Stimulated activated effector memory CD8-positive, alpha-beta T cell treated with anti-CD3 and anti-CD28 coated beads, Interleukin-12 subunit alpha, Interleukin-12 subunit beta, amount 100 ng/mL, for 72 hours (primary cell): ENCODE measurements at places on chromosomes 4 and X.

DNA sequence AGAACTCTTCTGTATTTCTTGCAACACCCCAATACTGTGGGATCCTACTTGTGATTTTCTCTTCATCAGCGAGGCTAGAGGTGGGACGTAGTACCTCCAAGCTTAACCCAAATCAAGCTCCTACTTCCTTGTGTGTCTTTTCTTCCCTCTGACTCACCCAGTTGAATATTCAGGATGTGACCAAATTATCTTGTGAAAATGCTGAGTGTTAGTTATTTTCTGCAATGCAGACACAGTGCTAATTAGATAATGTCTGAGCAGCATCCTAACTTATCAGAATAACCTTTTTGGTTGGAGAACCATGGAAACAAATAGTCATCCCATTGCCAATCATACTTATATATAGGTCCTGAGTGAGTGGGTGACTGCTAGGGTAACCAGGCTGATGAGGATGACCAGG is 2.4 kb downstream of the MEPE start:
- DNase-seq: no peak

DNA sequence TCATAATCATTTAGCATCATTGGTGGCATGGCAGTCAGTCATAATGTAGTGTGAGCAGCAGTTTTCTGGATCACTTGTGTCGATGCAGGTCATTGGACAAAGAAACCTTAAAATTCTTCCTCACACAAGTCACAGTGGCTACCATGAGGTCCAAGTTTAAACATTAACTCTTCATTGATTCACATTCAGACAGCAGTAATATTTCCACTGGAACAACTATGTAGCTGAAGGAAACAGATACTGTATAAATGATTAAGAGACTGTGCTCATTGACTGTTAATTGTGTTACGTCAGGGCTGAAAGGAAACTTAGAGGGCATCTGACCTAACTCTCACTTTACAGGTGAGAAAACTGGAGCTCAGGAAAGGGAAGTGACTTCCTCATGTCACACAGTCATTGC is 261.8 kb downstream of the KLHL13 start:
- DNase-seq: no peak

- no peak for DNase-seq
Observed at GRCh38 chr4:40190880-40191815, 5.7 kb upstream of the RHOH start.

- no peak for DNase-seq
Observed at GRCh38 chr4:74042681-74043080, 4.2 kb upstream of the CXCL3 start.

DNA sequence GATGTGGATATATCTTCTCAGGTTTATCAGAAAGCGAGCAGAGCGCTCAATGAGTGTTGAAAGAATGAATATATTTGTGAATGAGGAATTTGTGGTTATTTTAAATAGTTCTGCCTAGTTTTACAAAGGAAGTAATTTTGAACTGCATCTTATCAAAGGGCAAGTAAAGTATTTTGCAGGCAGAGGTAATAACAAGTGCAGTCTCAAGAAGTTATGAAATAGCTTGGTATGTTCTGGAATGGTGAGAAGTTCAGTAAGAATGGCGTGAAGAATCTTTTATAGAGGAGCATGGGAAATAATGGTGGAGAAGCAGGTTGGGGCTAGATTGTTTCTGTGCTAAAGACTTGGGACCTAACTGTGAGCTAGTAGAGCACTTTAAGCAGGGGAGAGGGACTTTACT is 10.9 kb downstream of the TMA16 start:
- DNase-seq: no peak

DNA sequence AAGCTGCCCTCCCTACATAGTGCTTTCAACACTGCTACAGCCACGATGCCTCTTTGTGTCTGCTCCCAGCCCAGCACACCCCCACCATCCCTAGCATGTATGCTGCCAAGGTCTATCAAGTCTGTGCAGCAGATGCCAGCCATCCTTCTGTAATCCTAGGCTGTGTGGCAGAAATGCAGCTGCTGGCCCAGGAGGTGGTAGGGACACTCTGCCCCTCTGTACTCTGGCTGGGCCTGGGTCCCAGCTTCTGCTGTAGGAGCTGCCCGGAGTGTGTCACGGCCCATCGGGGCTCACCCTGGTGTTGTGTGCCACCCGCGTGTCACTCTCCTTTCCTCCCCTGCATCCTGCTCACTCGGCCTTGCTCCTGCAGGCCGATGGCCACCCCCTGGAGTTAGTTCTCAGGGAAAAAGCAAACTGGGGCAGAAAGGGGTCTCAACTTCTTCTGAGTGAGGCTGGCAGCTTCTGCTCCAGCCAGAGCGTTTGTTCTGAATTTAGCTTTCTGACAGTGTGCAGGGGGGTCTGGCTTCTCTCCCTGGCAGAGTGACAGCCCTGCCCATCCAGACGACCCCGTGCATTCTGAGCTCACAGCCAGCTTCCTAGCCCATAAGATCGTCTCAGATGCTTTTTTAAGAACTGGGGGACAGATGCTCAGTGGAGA is 22.7 kb downstream of the PSAPL1 start:
- no peak for DNase-seq

DNA sequence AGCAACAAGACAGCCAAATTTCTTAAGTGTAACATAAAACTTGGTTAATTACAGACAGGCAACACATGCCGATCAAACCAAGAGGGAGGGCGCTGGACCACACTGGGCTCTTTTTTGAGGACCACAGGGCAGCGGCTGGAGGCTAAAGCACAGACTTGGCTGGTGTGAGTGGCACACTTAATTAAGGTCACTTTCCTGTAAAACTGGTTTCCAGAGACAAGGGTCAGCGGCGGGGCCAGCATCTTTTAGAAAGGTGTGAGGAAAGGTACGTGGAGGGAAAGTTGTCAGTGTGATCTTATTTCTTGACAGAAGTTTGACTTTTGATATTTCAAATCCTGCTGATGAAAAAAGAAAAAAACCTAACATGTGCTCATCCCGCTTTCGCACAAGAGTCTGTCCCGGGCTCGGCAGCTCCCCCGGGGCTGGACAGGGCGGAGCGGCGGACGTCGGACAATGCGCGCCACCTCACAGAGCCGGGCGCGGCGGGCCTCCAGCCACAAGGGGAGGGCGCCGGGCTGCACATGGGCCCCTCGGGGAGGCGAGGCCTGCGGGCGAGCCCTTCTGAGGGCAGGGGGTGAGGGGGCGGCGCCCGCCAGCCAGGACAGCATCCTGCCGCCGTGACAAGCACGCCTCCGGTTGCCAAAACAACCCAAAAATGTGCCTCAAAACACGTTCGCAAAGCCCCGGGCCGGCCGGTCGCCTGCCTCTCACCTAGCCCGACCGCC is 660 bp upstream of the HSPA4L start:
- DNase-seq: no peak

GRCh38 chr4:181528570-181529184 is 714.5 kb upstream of the TENM3 start:
- DNase-seq: no peak

GRCh38 chr4:76984127-76984526 is 34.6 kb downstream of the SEPTIN11 start:
- no peak for DNase-seq

DNA sequence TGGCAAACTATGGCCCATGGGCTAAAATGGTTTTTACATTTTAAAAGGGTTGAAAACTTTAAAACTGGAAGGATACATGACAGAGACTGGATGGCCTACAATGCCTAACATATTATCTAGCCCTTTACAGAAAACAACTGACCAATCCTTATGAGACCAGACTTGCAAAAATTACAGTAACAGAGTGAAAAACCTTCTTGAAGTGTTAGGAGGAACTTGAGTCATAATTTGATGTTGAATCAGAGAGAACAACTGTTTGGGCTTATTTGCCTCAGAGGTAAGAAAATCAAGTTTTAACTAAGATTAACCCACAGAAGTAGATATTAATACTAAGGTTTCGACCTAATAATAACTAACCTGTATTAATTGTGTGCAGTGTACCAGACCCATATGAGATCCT is 12.4 kb upstream of the NAP1L5 start:
- no peak for DNase-seq

- DNase-seq: no peak
Observed at GRCh38 chr4:98638661-98639060, 19.8 kb downstream of the TSPAN5 start.

DNA sequence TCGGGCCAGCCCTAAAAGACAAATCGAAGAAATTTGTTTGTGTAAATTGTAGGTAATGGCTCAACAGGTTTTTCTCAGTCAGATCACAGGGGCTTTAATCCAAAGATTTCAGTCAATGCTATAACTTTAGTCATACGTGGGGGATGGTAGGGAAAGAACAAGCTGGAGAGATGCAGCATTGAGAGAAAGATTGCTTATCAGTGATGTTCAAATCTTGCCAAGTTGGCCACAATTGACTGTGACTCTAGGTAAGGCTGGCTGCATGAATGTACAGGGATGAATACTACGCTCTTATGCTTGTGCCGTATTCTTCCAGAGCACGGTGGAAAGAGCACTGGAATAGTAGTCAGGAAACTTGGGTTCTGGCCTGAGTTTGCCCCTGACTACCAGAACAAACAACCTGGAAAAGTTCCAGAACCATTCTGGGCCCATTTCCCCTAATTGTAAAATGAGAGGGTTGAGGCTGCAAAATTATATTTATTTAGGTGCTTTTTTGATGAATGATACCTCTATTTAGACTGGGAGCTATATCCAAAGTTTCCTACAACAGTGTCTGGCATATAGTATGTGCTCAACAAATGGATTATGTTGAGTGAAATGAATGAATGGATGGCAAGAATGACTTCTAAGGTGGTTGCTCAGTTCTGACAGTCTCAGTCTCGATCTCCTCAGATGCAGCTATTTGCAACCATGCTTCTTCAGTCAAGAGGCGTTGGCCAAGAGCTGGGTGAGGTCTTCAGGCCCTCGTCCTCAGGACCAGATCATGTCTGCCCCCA is 44.4 kb downstream of the TSC22D3 start:
- DNase-seq: no peak

GRCh38 chrX:40104985-40105834 is 7.5 kb upstream of the BCOR start:
- DNase-seq: peak; percentile 66

DNA sequence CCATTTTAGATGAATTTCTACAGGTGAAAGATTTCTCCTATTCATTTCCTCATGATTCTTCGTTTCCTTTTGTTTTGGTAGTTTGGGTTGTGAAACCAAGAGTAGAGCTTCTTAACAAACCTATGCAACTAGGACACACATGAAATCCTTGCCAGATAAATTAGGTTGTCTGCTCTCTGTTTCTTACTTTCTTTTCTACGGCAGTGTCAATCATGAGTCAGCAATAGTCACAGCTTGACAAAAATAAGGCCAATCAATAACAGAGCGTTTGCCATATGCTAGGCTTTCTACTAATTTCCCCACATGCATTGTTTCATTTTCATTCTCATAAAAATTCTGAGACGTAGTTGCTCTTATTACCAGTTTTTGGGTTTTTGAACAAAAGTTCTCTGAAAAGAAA is 20.3 kb downstream of the CLRN2 start:
- no peak for DNase-seq

DNA sequence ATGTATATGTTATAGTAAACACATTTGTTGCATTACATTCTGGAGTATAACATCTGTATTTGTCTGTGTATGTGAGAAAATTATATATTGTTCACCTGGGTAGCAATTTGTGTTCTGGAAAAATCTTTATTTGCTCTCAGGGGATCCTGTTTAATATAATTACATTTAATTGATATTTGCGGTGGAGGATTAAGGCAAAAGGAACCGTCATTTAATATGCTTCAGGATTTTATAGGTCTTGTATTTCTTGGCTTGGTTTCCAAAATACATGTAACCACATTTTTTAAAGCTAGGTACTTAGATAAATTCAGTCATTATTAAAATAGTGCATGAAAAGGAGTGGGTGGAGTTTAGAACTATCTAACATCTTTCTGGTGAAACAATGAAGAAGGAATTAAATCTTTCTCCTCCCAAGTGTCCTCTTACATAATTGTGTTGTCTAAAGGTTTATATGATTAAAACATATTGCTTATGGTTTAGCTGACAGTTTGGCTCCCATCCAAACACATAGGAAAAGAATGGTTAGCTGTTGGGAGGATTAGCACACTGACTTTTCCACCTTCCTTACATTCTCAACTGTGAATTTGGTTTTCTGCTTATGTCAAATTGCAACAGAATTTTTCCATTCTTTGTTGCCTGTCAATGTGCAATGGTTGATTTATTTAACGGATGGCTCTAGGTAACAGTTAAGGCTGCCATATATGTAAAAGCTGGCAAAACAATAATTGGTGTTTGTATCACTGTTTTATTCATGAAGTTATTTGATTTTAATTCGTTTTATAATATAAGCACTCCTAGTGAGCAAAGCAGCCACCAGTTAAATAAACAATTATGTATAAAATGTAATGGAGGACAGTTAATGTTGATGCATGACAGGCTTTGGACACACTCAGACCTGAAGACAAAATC is 250.8 kb upstream of the SFRP2 start:
- DNase-seq: no peak

GRCh38 chr4:87354168-87355102 is 31.8 kb upstream of the HSD17B13 start:
- DNase-seq: no peak

DNA sequence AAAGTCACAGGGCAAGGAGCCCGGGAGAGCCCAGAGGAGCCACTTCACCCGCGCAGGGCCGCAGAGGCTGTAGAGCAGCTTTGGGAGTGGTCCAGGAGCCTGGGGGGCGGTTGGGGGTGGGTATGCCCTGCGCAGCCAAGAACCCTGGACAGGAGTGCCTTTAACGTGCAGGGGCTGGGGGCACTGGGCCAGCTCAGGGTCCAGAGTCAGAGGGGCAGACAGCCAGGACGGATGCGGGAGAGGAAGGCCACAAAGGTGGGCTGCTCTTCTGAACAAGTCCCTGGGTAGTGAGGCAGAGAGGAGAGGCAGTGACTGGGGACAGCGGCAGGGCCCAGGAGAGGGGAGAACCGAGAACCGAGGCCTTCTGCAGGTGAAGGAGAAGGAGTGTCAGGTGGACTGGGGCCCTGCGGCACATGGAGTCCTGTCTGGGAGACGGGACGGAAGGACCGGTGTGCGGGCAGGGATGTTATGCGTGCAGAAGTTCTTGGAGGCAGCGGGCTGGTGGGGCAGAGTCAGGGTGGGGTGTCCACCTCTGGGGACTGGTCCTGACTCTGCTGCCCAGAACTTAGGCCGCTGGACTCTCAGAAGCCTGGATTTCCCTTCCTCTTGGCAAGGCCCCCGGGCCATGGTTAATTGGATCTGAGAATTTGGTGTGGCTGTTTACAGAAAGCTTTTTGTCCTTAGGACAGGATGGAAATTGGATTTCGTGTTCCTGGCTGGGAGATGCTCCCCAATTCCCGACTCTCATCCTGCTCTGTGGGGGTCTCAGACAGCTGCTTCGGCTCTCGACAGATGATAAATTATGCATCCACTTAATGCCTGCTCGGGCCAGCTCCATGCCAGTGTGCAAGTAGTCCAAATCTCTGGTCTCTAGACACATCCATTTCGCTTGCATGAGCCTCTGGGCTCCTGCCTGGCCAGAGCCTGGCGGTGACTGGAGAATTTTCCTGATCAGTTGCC is 31.9 kb downstream of the ADRA2C start:
- DNase-seq: no peak

GRCh38 chrX:39261446-39262147 is 460.3 kb downstream of the MID1IP1 start:
- DNase-seq: no peak

DNA sequence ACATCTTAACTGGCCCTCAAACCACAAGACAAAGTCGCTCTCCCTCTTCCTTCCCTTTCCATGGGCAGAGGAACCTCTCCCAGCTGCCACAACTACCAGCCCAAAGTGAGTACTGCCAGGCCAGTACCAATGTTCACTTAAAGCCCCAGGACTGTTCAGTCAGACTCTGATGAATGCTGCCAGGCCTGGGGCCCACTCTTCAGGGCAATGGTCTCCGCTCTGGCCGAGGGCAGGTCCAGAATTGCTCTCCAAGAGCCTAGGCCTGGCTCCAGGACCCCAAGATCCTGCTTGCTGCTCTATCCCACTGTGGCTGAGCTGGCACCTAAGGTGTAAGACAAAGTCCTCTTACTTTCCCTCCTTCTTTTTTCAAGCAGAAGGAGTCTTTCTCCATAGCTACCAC is 790.9 kb downstream of the KLHL13 start:
- DNase-seq: no peak
